ENCODE measurements at places on chromosomes 11 and 22.

GRCh38 chr11:27209562-27210005 lies 153.4 kb downstream of the CCDC34 start:
- peak; percentile 71 for DNase-seq

DNA sequence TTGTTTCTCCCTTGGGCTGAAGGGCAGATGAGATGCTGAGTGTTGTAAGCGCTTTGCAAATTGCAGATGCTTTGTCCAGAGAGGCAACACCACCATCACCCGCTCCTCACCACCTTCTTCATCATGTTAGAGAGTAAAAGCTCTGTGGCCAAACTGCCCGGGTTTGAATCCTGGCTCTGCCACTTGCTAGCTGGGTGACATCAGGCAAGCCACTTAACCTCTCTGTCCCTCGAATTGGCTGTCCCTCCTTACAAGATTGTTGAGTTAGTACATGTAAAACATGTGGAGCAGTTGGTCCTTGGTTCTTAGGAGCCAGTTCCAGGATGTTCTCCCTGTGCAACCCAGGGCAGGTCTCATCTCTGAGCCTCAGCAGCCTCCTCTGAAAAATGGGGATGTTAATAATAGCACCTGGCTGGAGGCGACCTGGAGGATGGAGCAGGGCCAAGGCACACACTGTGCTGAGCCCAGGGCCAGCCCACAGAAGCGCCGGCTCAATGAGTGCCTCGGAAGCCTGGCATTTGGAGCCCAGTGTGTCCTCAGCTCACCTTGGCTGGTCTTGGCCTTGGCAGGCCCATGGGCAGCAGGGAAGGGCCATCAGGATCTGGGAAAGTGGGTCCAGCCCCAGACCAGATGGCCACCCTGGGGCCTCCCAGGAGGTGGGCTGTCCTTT lies 10.5 kb downstream of the C11orf86 start:
- no peak for DNase-seq

DNA sequence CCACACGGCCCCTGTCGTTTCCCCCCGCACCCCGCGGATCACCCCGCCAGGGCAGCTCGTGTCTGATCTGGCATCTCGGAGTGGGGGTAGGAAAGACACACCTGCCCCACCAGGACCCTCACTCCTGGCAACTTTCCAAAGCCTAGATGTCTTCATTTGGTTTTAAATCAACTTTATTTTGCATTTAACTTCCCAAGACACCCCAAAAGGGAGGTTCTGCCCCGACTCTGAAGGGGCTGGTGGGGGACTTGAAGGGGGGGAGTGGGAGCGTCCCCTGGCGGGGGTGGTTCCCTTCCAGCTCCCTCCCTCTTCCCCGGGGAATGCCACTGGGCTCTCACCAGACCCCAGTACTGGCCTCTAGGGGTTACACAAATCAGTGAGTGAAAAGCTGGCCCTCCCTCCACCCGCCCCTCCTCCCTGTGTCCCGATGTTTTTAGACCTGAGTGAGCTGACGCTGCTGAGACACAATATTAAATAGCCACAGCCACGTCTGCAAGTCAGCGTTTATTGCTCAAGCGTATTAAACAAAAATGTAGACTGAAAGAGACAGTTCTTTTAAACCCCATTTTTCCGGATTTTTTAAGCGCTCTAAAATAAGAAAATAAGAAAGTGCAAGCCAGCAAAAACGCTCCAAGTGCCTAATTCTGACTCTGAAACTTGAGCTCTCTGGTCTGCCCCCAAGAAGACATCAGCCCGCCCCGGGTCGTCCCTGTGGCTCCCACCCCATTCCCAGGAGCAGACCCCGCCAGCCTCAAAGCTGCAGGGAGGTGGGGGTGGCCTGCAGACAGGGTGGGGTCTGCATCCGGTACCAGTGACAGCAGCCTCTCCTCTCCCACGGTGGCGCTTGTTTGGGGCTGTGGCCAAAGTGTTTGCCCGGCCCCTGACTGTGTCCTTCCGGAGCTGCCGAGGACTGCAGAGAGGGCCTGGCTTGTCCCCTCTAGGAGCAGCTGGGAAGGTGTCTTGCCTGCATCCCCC lies 1.1 kb upstream of the TTLL8 start:
- no peak for DNase-seq

DNA sequence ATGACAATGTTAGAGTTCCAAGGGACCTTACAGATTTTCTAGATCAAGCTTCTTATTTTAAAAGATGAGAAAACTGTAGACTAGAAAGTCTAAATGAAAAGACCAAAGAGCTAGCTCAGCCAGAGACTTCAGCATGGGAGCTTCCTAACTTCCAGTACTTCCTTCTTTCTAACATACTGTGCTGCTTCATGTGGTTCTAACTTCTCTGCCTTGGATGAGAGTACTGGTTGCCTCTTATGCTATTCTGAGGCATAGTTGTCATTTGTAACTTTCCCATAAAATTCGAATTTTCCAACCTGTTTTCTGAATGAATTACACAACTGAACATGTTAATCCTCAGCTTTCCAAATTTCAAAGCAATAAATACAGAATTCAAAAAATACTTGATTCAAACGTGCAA lies 1.8 kb downstream of the MTMR2 start:
- DNase-seq, result no peak

DNA sequence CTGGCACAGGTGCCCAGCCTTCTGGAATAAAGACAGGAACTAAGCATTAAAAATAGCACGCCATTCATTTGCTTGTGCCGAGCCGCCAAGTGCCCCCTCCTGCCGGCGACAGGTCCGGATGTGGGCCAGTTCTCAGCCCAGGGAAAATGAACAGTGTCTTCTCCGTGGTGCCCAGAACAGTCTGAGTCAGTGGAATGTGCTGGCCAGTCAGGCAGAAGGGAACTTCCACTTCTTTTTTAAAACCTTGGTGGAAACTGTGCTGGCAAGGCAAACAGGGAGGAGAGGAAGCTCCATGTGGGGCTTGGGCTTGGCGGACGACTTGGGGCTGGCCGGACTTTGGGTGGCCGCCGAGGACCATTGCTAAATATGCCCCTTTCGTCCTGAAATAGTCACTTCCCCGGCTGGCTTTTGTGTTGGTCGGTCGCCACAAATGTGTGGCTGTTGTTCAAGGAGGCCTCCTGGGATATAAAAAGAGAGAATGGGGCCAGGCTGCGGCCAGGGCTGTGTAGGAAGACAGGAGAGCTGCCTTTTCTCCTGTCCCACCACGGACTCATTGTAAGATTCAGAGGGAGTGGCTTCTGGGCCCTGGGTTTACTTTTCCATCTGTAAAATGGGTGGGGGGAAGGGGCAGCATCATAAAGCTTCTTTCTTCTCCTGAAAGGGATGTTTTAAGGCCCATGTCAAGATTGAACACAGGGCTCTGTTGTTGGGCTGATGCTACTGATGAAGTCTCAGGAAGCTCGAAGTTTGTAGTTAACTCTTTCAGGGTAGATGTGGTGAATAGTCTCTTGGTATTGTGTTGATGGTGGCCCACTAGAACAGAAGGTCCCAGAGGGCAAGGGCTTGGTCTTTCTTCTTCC lies 101.0 kb downstream of the PTPRJ start:
- DNase-seq, result peak; percentile 8
